ENCODE measurements at places on chromosomes 6 and 20.

DNA sequence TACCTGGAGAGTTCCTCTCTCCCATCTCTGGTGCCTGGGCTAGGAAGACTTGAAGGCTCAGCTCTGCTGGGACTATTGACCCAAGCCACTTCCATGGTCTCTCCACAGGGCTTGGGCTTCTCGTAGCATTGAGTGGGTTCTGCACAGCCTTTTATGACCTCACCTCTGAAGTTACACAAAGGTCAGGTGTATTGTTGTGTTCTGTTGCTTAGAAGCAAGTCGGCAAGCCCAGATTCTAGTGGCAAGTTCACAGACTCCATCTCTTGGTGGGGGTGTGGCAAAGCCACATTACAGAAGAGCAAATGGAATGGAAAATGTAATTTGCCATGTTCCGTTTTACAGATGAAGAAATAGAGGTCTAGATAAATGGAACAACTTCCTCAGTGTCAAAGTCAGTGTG lies 13.5 kb downstream of the BPI start:
- no peaks in the 10 kb centered on the region for H3K4me1 ChIP-seq
- H3K27ac ChIP-seq, result no peak overlapping the region
- no peaks in the 10 kb centered on the region for H3K36me3 ChIP-seq
- no peaks in the 10 kb centered on the region for H3K27me3 ChIP-seq
- H3K4me3 ChIP-seq, result no peak overlapping the region

- DNase-seq, result no peak
- no peaks in the 10 kb centered on the region for H3K4me1 ChIP-seq
- H3K27me3 ChIP-seq, result no peaks in the 10 kb centered on the region
- H3K4me3 ChIP-seq, result no peak overlapping the region
- no peak overlapping the region for H3K27ac ChIP-seq
- no peaks in the 10 kb centered on the region for H3K36me3 ChIP-seq
These were observed 170.3 kb upstream of the FLRT3 start for GRCh38 chr20:14507711-14508110.

GRCh38 chr20:51042064-51042463 lies 19.2 kb upstream of the KCNG1 start:
- no peak for DNase-seq
- no peaks in the 10 kb centered on the region for H3K36me3 ChIP-seq
- H3K4me3 ChIP-seq, result no peak overlapping the region
- no peaks in the 10 kb centered on the region for H3K4me1 ChIP-seq
- no peak overlapping the region for H3K27ac ChIP-seq

DNA sequence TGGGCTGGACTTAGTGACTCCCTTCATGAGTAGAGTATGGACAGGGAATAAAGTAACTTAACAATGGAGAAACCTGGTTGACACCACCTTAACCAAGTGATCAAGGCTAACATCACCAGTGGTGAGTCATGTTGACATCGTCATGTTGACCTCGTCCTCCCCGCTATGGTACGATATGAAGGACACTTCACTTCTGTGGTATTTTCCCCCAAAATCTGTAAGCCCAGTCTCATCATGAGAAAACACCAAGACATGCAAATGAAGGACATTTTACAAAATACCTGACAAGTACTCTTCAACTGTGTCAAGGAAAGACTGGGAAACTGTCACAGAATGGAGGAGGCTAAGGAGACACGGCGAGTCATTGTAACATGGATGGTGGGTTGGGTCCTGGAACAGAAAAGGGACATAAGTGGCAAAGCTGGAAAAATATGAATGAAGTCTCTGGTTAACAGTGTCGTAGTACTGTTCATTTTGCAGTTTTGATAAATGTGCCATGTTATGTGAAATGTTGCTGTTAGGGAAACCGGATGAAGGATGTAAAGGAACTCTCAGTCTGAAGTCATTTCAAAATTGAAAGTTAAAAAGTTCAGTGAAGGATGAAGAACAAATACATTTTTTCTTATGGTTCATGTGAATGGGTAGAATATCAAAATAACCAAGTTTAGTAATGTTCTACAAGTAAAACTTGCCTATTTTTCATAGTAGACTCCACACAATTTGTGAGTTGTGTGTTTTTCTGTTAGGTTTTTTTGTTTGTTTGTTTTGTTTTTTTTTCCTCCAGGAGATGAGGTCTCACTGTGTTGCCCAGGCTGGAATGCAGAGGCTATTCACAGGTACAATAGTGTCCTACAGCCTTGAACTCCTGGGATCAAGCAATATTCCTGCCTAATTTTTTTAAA lies 247.5 kb downstream of the TMEM242 start:
- no peak overlapping the region for H3K27ac ChIP-seq
- no peaks in the 10 kb centered on the region for H3K27me3 ChIP-seq
- H3K4me3 ChIP-seq, result no peak overlapping the region
- DNase-seq, result no peak
- no peaks in the 10 kb centered on the region for H3K4me1 ChIP-seq

- no peak overlapping the region for H3K4me3 ChIP-seq
- no peak overlapping the region for H3K27ac ChIP-seq
- no peaks in the 10 kb centered on the region for H3K36me3 ChIP-seq
- H3K4me1 ChIP-seq, result peaks cover 11% of the 10 kb centered on the region
- H3K27me3 ChIP-seq, result no peaks in the 10 kb centered on the region
These were observed 53.4 kb downstream of the REV3L start for GRCh38 chr6:111429571-111429970.

- no peaks in the 10 kb centered on the region for H3K36me3 ChIP-seq
- H3K27me3 ChIP-seq, result no peaks in the 10 kb centered on the region
- no peak for DNase-seq
- H3K4me1 ChIP-seq, result peaks cover 12% of the 10 kb centered on the region
- H3K27ac ChIP-seq, result no peak overlapping the region
These were observed 58.2 kb downstream of the IGF2R start for GRCh38 chr6:160027076-160027475.

GRCh38 chr6:100691972-100692371 lies 189.2 kb downstream of the ASCC3 start:
- no peaks in the 10 kb centered on the region for H3K36me3 ChIP-seq
- no peaks in the 10 kb centered on the region for H3K27me3 ChIP-seq
- DNase-seq, result no peak
- H3K4me3 ChIP-seq, result no peak overlapping the region
- H3K4me1 ChIP-seq, result no peaks in the 10 kb centered on the region
- no peak overlapping the region for H3K27ac ChIP-seq

Measured in testis (tissue), 5 donors.